ENCODE measurements at places on chromosomes 4 and X.

GRCh38 chrX:5936438-5936837, 292.2 kb downstream of the NLGN4X start:
- no peak for DNase-seq

- no peak for DNase-seq
Measured at GRCh38 chr4:123452616-123453015, 56.0 kb downstream of the SPRY1 start.

GRCh38 chrX:78527263-78527662, 131.9 kb downstream of the RTL3 start:
- DNase-seq, result no peak

GRCh38 chr4:98434816-98435215, 173.6 kb downstream of the RAP1GDS1 start:
- no peak for DNase-seq

DNA sequence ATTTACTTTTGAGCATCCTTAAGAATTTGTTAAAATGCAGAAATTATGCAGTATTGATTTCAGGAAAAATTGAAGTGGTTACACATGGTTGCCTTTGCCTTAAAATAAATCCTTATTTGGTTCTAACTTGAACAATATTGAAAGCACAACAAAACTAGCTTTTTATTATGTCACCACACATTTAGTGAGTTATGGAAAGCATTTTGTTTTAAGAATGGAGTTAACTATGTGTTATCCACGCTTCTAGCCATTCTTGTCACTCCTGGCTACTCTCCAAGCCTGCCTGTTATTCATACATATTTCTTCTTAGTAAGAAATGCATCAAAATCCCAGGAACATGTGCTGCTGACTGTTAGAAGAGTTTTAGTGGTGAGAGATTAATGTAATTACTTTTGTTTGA, 73.9 kb downstream of the FAT4 start:
- DNase-seq, result no peak

GRCh38 chrX:84188320-84188834, 378 bp upstream of the RPS6KA6 start:
- DNase-seq, result no peak

DNA sequence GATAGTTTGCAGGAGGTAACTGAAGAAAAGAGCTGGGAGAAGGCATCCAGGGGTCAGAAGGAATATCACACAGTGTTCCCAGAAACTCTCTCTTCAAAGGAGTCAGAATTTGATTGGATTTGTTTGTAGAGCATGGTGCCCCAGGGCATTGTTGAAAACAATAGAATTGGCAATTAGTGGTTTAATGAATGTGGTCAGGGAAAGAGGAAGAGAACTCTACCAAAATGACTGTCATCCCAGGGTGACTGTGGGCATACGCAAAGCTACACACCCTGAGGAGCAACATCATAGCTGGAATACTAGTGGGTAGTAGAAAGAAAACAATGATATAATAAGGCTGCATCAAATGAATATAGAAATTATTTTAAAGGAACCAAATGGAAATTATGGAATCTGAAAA, 21.5 kb downstream of the TNIP2 start:
- DNase-seq, result no peak

DNA sequence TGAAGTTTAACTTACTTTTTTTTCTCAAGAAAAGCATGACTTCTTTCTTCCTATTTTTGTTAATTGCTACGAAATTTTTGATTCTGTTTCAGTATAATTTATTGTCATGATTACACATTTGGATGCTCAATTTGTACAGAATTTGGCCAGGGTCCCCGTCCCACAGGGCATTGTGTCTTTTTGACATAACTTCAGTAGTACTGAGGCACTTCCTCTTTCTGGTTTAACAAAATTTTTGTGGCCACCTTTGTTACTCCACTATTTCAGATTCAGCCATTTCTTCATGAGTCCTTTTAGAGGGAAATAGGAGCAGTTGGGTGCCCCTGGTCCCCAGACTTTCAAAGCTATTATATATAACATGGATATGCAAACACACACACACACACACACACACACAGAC, 1248.7 kb downstream of the PCDH7 start:
- no peak for DNase-seq

- no peak for DNase-seq
Measured at GRCh38 chrX:124344246-124344645, 2.1 kb upstream of the SH2D1A start.

- DNase-seq, result no peak
Measured at GRCh38 chrX:670645-671044, 40.1 kb downstream of the SHOX start.

DNA sequence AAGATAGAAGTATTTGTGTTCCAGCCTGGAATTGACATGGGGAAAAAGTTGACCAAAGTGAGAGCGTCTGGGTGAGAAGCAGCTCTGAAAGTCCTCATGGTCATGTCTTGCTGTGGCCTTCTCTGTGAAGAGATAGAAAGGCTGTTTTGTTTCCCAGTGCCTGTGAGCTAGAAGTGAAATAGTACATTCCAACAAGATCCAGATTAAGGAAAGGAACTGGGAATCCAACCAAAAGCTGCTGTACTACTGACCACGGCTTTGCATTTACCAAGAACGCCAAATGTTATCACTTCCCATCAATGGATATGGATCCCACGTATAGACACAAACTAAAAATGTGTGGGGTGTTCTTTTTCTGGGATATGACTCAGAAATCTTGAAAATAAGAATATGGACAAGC, 51.2 kb downstream of the TENM3 start:
- peak; percentile 8 for DNase-seq

DNA sequence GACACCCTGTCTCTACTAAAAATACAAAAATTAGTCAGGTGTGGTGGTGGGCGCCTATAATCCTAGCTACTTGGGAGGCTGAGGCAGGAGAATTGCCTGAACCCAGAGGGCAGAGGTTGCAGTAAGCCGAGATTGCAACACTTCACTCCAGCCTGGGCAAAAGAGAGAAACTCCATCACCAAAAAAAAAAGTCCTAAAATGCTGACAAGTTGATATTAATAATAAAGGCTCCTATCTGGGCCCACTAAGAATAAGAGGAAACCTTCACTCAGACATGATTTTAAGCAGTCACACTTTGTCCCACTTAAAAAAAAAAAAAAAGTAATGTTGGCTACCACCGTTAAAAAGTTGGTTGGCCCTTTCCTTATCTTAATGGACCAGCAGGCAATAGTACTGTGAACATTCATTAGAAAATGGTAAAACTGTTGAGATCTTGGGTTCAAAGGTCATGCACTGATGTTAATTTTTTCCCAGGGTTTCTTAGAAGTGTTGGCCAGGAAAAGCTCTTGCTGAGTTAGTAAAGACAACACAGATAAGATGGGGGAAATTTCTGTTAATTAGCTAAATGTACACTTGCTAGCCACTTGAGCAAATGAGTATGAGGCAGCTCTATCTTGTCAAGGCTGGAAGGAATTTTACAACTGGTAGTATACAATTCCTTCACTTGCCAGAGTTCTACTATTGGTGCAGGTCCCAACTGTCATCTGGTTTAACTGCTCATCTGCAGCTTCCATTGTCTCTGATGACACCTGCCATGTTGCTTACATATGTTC, 43.6 kb upstream of the BMP2K start:
- no peak for DNase-seq

DNA sequence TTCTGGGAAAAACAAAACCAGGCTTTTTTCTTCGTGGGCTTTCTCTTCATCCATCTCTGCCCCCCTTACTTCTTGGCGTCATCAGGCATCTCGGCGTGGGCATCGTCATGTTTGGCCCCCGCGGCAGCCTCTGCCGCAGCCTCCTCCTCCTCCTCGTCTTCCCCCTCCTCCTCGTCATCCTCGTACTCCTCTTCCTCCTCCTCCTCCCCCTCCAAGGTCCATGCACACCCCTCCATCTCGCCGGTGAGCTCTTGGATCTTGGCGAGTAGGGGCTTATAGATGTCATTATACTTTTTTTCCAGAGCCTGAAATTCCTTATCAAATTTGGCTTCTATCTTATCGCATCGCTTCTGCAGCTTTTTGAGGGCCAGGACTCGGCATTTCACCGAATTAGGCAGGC, 488 bp downstream of the NAP1L5 start:
- DNase-seq, result no peak

Data from esophagus muscularis mucosa (tissue), 4 donors.